ENCODE measurements at places on chromosomes 13 and 19.
A peak's percentile ranks its signal among the peaks of the same experiment; 100 is the strongest.

DNA sequence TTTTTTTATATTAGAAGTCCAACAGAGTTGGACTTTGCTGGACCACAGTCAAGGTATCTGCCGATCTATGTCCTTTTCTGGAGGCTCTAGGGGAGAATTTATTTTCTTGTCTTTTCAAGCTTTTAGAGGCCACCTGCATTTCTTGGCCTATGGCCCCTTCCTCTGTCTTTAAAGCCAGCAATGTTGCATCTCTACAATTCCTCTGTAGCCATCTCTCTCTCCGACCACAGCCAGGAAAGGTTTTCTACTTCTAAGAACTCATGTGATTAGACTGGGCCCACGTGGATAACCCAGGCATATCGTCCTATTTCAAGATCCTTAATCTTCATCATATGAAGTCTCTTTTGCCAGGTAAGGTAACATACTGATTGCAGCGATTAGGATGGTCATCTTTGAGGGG is 43.5 kb upstream of the RGCC start:
- ATAC-seq: no peak

DNA sequence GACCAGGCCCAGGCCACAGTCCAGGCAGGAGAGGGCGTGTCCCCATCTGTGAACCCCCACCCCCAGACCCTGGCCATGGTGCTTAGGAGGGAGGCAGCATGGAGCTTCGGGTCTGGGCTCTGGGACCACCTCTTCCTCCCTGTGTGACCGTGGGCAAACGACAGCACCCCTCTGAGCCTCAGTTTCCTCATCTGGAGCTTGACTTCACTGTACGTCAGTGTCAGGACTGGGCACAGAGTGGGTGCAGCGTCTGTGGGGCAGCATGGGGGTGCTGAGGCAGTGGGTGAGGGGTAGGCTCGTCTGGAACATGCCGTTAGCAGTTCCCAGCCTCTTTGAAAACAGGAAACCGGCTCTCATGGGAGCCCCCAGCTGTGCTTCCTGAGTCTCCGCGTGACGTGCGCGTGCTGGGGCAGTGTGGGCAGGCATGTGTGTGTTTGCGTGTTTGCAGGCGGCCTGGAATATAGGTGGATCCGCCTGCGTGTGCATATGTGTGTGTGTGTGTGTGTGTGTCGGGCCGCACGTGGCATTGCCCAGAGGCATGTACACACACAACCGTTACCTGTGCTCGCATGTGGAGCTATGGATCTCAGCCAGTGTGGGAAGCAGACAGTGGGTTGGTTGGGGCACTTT is 15.8 kb downstream of the ARRDC2 start:
- ATAC-seq: no peak

GRCh38 chr19:32318884-32319520 is 26.4 kb upstream of the ZNF507 start:
- peak; percentile 56 for ATAC-seq

DNA sequence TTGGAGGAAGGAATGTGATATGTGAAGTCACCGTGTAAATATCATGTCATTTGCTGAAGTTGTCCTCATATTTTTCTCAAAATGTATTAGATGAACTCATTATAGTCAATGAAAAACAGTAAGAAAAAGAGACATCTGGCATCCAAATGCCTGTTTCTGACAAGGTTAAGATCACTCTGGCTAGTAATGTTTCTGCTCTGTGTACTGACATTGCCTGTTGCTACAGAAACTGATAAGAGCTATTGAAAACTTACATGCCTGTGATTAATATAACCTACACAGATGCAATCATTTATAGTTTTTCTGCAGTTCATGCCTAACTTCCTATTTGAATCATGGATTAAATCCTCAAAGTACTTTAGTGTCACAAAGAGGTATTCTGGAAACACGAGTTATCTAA is 249.8 kb downstream of the NBEA start:
- ATAC-seq: peak; percentile 63

DNA sequence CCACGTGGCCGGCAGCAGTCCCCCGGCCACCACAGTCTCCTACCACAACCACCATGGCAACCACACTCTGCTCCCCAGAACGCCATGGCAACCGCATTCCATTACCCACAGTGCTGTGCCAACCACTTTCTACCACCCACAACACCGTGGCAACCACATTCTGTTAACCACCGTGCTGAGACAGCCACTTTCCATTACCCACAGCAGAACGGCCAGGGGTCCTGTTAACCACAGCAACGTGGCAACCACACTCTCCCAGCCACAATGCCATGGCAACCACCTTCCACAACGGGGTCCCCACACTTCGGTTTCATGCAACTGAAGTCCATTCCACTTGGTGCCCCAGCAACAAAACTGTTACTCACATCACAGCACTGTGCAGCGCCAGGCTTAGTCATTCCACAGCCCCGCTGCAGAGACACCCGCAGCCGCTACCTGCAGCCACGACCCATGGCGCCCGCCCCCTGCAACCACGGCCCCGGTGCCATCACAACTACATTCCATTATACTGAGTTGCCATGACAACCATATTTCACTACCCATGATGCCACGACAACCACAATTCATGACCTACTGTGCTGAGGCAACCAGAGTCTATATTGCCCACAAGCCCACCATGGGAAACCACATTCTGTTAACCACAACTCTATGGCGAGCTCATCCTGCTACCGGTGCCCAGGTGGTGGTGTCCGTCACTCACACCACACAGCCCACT is 10.0 kb downstream of the DPF1 start:
- peak; percentile 44 for ATAC-seq

- no peak for ATAC-seq
Observed at GRCh38 chr19:35641515-35642151, at the start of gene ETV2. ETV2 (plus strand) TSS chr19:35641745; CDS start chr19:35642461, 716 bp downstream.

DNA sequence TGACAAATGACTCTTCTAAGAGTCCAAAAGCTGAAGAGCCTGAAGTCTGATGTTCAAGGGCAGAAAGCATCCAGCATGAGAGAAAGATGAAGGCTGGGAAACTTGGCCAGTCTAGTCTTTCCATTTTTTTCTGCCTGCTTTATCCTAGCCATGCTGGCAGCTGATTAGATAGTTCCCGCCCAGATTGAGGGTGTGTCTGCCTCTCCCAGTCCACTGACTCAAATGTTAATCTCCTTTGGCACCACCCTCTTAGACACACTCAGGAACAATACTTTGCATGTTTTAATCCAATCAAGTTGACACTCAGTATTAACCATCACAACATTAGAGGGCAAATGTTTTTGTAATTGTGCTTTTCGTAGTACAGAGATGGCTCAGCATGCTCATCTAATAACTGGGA is 267.5 kb upstream of the KLHL1 start:
- ATAC-seq: no peak

DNA sequence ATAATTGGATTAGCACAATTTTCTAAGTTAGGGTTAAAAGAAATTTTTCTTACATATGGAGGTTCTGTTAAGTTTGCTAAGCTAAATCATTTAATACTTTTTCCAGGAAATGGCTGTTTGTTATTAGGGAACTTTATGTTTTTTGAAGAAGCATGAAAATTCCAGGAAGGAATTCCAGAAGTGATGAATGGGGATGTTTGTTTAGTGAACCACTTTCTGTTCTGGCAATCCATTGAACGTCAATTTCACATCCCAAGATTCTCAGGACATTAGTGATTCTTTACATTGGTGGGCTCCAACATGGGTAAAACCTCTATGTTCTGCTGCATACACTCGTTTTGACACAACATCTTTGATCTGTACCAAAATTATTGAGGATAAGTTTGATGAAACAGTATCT is 534.4 kb downstream of the IRS2 start:
- ATAC-seq: no peak

- ATAC-seq: no peak
Observed at GRCh38 chr19:41123716-41124294, 9.6 kb downstream of the CYP2F1 start.

- peak; percentile 84 for ATAC-seq
Observed at GRCh38 chr19:8361921-8362793, 1.8 kb upstream of the ANGPTL4 start.

DNA sequence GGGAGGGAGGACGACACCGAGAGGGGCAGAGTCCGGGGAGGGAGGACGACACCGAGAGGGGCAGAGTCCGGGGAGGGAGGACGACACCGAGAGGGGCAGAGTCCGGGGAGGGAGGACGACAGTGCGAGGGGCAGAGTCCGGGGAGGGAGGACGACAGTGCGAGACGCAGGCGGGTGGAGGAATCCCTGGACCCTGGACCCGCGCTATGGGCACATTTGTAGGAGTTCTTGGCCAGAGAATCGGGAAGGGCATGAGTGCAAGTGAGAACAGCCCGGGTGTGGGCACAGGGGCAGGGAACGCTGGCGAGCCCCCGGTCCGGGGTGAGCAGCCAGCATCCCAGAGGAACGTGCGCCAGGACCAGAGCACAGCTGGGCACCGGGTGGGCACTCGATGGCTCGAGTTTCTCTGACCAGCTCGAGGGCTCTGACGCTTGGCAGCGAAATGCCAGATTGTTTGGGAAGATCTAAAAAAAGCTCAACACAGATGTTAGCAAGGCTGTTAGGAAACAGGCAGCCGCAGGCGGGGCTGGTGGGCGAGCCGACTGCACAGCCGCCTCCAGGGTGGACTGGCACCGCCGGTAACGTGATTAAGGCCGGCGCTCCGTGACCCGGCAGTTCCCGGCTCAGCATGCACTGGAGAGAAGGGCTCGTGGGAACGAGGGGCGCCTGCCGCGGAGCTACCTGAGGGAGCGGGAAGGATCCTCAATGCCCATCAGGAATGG is 17.9 kb upstream of the C2CD4C start:
- no peak for ATAC-seq

GRCh38 chr13:103812971-103813370 is 746.8 kb upstream of the SLC10A2 start:
- ATAC-seq: no peak

Data from SK-N-SH treated with all-trans-retinoic acid at 6 μM for 48 hours (cell line).